Suppressor macrophage (primary cell): ENCODE measurements at places on chromosomes 16 and 17.

DNA sequence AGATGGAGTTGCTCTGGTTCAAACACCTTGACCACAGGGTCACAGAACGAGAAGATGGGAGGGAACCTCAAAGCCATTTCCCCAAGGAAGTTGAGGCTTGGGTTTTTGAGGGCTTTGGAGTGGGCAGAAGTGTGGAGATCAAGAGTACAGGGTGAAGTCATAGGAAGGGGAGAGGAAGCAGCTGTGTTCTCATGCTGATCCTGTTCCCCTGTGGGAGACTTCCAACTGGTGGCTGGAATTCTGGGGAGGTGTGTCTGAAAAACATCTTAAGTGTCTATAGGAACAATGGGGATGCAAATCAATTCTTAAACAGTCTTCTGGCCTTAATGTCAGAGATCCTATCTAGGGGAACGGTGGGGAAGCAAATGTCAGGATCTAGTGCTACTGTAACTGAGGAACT lies 38.8 kb upstream of the HSBP1 start:
- DNase-seq: peak; percentile 50

DNA sequence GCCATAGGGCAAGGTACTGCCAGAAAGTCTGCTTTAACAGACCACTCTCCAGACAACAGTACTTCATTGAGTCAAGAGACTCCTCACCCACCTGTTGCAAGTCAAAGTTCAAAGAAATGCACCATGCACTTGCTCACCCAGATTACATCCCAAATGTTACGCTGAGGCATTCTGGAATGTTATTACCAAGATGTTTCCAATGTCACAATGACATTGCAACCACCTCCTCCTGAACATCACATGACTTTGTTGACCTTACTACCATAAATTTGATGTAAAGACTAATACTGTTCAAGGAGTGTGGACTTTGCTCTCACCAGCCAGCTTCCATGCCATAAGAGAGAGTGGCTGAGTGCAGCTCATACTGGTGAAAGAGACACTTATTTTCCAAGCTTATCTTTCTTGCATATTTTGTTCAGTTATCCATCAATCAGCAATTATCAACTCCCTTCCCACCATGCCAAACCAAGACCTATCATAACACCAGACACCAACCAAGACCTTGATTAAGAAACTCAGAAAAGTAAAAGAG lies 58.5 kb upstream of the BCAR1 start:
- DNase-seq: no peak

GRCh38 chr17:9181640-9182039 lies 160.3 kb downstream of the NTN1 start:
- DNase-seq: peak; percentile 69

- DNase-seq: no peak
Measured at GRCh38 chr16:78748220-78748929, 648.9 kb downstream of the WWOX start.

DNA sequence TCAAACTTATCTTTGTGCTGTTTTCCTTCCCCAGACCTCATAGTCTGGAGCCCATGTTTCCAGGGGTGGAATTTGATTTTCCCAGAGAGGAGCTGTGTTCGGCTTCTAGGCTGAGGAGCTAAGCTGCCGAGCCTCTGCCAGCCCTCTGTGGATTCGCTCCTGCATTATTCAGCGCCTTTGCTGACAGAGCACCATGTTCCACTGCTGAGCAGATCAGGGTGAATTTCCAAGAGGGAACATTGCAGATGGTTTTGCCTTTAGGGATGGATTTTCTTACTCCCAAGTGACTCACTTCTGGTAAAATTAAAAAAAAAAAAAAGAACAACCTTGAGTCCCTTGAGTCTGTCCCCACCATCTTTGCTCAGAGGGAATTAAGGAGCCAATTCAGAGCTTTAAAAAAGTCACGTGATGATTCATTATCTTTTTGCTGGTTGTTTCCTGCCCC lies 229.5 kb downstream of the PRKCA start:
- no peak for DNase-seq
